ENCODE measurements at places on chromosomes 6 and 20. TPM values are rescaled to one million over a fixed set of nuclear protein-coding genes. Genes with fewer than 3 reads are reported as not detected.

The NFATC2 gene
- polyA plus RNA-seq, result 1.5 TPM

DNA sequence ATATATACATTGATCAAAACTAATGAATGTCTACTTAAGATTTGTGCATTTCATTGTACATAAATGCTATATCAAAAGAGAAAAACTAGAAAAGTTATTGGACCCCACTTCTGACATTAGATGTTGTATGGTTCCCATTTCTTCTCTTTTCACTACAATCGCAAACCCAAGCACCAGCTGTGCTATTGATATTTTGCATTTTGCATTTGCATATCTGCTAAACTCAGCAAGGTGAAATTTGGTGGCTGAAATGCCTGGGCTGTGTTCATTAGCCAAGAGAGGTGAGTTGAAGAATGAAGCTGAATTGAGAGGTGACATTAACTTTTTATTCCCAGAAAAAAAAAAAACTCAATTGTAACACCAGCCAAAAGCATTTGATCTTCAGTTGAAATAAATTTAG is 232.1 kb upstream of the TENT5A start:
- H3K27me3 ChIP-seq, result no peaks in the 10 kb centered on the region
- H3K4me1 ChIP-seq, result no peaks in the 10 kb centered on the region
- H3K36me3 ChIP-seq, result no peaks in the 10 kb centered on the region
- no peak overlapping the region for H3K27ac ChIP-seq
- no peak overlapping the region for H3K4me3 ChIP-seq
- no peak for DNase-seq

DNA sequence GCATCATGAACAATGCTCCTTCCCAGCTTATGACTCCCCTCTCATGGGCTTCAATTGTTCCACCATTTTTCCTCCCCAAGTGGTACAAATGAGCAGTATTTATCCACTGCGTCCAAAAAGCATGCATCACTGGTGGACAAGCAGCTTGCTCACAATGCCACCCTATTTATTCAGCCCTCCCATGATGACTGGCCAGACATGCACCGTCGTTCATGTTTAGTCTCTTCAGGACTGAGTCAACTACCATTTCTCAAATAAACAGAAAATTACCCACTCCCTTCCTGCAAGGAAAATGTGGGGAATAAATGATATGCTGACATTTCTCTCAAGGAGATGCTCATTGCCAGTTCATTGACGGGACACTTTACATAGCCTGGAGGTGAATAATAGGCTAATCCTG is 300.4 kb downstream of the C6orf118 start:
- no peaks in the 10 kb centered on the region for H3K4me1 ChIP-seq

The TAAR2 gene
- not detected for polyA plus RNA-seq

DNA sequence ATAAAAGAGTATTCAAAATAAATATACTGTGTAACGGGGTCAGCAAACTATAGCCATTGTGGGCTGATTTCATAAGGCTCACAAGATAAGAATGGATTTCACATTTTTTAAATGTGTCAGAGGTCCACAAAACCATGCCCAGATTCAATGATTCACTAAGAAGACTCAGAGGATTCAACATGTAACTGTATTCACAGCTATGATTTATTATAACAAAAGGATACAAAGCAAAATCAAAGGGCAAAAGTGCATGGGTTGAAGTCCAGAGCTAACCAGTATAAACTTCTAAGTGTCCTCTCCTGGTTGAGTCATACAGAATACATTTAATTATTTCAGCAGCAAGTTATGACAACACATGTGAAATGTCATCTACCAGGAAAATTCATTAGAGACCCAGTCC is 49.2 kb downstream of the TBC1D32 start:
- no peak overlapping the region for H3K27ac ChIP-seq
- no peak for DNase-seq
- no peak overlapping the region for H3K4me3 ChIP-seq
- no peaks in the 10 kb centered on the region for H3K4me1 ChIP-seq

DNA sequence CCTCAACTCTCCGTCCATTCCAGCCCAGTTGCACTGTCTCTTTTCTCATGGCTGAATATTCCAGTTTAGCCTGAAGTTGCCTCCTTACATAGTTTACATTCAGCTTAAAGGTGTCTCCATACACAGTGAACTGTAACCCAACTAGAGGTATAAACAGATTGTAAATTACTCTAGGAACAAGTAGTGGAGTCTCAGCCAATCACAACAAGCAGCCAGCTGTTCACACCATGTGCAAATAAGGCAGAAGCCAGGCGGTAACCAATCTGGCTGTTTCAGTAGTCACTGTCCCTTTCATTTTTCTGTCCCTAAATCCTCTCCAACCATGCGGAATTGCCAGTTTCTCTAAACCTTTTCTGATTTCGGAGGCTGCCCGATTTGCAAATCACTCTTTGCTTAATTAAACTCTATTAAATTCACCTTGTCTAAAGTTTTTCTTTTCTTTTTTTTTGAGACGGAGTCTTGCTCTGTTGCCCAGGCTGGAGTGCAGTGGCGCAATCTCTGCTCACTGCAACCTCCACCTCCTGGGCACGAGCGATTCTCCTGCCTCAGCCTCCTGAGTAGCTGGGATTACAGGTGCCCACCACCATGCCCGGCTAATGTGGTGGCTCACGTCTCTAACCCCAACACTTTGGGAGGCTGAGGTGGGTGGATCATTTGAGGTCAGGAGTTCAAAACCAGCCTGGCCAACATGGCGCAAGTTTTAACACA is 37.6 kb upstream of the GFOD1 start:
- no peak overlapping the region for H3K4me3 ChIP-seq
- H3K4me1 ChIP-seq, result no peaks in the 10 kb centered on the region
- no peaks in the 10 kb centered on the region for H3K27me3 ChIP-seq
- H3K27ac ChIP-seq, result no peak overlapping the region
- no peak for DNase-seq

- no peak for DNase-seq
- H3K4me3 ChIP-seq, result no peak overlapping the region
- H3K4me1 ChIP-seq, result no peaks in the 10 kb centered on the region
- no peaks in the 10 kb centered on the region for H3K27me3 ChIP-seq
- no peak overlapping the region for H3K27ac ChIP-seq
- H3K36me3 ChIP-seq, result no peaks in the 10 kb centered on the region
These were observed 26.8 kb downstream of the HTR1E start for GRCh38 chr6:86964029-86964579.

DNA sequence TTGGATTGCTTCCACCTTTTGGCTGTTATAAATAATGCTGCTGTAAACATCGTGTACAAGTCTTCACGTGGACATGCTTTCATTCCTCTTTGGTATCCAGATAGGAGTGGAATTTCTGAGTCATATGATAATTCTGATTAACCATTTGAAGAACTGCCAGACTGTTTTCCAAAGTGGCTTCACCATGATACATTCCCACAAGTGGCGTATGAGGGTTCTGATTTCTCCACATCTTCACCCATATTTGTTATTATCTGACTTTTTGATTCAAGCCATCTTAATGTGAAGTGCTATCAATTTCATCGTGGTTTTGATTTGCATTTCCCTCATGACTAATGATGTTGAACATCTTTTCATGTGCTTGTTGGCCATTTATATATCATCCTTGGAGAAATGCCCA is 2.9 kb upstream of the SNRPB start:
- DNase-seq, result no peak
- H3K27me3 ChIP-seq, result no peaks in the 10 kb centered on the region
- no peak overlapping the region for H3K27ac ChIP-seq

- H3K4me1 ChIP-seq, result no peaks in the 10 kb centered on the region
- peaks cover 3% of the 10 kb centered on the region for H3K27me3 ChIP-seq
- H3K36me3 ChIP-seq, result no peaks in the 10 kb centered on the region
These were observed 332 bp downstream of the GRIK2 start for GRCh38 chr6:101393829-101394251.

Data from pancreas (tissue), 10 donors.